ENCODE measurements at places on chromosomes 11 and 22.

DNA sequence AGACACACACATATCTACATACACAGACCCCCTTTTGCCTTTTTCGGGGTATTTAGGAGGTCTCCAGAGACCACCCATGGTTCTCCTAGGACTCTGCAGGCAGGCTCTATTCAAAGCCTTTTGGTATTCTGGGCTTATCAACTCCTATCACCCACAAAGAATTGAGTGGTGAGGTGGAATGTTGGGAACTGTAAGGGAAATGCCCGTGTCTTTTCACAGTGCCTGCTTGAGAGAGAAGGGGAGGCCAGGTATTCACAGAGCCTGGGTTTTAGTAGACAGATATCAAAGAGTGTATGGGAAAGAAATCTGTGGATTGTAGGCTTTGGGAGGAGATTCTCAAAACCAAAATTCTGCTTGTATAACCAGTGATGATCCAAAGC is 44.0 kb upstream of the CSNK2A3 start:
- DNase-seq = no peak

DNA sequence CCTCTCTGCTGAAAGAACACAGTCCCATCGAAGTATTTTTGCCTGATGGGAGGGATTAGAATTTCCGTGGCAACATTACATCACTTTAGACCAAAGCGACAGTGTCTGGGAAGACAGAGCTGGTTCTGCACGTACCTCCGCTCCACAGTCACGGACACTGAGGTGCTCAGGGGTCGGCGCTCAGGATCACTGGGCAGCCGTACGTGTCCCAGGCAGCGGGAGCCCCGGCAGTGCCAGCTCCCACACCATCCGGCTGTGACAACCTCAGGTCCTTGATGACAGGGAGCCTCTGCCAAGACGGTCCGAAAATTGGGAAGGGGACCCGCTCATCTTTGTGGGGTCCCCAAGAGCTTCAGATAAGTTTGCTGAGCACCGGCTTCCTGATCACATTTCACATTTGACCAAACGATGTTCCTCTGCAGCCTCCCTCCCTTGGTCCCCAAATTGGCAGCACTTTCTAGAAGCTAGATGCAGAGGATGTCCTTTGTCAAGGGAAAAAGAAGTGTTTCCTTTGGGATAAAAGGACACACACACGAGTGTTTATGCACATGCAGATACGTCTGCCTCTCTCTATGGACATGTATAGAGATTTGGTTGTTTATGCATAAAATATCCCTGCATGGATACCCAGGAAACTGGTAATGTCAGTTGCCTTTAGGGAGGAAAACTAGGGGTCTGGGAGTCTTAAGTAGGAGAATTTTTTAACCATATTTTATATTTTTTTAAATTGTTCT is 61.6 kb upstream of the LINC01488 start:
- DNase-seq = no peak

DNA sequence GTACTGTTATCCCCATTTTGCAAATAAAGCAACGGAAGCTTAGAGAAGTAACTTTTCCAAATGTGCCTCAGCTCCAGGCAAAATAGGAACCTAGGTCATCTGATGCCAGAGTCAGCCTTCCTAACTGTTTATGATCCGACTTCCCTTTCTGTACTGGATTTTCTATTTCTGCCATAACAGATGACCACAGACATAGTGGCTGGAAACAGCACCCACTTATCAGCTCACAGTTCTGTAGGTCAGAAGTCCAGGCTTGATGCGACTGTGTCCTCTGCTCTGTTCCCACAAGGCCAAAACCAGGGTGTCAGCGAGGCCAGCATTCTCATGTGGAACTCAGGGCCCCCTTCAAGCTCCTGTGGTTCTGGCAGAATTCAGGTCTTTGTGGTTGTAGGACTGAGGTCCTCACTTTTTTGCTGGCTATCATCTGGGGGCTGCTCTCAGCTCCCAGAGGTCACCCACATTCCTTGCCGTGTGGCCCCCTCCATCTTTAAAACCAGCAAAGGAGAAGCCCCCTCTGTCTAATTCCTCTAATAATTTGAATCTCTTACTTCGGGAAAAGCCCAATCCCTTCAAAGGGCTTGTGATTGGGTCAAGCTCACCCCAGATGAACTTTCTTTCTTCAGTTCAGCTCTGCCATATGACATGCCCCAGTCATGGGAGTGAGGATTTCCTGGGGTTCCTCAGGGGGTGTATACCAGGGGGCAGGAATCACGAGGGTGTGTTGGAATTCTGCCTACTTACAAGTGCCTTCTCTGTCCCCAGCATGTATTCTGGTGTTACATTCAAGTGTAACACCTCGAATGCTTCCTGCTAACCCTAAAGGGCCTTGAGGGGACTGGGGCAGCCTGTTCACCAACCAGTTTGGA is 15.3 kb downstream of the KCNJ5 start:
- DNase-seq = no peak

GRCh38 chr22:43854121-43854785 is 8.1 kb downstream of the SULT4A1 start:
- no peak for DNase-seq

GRCh38 chr11:26187639-26188038 is 144.3 kb upstream of the ANO3 start:
- DNase-seq = no peak

DNA sequence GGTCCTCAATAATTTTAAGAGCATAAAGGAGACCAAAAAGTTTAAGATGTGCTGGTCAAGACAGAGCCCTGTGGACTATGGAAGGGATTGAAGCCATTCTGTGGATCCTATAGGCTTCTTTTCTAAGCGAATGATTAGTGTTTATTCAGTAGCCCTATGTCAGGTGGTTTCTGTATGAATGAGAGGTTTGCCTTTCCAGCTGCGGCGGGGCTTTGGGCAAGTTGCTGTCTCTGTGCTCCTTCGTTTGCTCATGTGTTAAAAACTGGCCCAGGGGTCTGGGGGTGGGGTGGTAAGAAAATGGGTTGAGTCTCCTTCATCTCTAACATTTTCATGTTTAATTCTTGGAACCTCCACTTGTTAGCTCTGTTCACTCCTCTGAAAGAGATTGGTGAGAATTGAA is 105.3 kb downstream of the PTPRJ start:
- no peak for DNase-seq

DNA sequence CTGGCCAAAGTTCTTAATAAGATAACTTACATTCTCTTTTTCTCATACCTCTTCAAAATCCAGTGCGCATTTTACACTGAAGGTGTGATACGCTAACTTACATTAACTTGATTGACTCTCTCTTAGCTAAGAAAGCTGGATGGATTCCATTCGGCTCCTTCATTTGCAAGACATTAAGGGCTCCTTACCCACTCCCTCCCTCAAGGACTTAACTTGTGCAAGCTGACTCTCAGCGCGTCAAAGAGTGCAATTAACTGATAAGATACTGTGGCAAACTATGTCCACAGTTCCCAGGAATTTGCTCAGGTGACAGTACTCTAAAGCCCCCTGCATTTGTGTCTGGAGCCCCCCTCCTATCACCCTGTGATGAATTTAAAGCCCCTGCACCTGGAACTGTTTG is 6.4 kb upstream of the RFPL1 start:
- DNase-seq = no peak

DNA sequence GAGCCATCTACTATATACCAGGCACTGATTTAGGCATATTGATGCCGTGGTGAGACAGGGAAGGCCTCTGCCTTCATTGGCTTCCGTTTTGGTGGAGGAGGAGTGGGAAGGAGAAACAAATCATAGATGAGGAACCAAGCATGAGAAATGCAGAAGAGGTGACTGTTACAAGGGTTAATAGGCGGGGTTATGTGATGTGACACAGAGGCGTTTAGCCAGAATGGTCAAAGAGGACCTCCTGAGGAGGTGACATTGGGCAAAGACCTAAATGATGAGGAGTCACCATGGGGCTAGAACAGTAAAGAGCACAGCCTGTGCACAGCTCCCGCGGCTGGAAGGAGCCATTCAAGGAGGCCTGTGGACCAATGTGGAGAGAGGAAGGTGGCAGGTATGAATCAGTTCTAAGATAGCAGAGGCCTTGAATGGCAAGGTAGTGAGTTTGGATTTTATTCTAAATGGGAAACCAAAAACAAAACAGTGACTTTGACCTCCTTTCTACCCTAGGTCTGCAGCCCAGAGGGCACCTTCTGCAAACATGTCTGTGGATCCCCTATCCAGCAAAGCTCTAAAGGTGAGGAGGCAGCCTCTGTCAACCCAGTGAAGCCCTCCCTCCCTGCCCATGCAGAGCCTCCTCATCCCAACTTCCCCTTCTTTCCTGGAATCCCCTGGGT is 11.7 kb downstream of the MAFF start:
- DNase-seq = no peak

GRCh38 chr22:27146866-27147633 is 489.7 kb downstream of the MIAT start:
- no peak for DNase-seq

DNA sequence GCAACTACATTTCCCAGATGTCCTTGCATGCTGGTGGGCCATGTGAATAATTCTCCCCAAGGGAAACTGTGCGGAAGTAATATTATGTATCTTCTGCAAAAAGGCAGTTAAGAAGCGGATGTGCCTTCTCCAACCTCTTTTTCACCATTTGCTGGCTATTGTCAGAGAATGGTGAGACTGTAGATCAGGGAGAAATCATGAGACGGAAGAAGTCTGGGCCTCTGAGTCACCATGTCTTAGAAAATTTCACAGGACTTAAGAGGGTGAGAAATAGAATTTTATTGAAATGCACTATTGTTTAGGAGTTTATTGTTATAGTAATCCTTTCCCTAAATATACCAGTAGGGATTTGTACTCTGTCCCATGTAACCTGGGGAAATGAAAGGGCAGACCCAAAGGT is 298.7 kb upstream of the ZC3H12C start:
- DNase-seq = no peak

GRCh38 chr11:27440090-27440489 is 32.5 kb downstream of the LGR4 start:
- no peak for DNase-seq

DNA sequence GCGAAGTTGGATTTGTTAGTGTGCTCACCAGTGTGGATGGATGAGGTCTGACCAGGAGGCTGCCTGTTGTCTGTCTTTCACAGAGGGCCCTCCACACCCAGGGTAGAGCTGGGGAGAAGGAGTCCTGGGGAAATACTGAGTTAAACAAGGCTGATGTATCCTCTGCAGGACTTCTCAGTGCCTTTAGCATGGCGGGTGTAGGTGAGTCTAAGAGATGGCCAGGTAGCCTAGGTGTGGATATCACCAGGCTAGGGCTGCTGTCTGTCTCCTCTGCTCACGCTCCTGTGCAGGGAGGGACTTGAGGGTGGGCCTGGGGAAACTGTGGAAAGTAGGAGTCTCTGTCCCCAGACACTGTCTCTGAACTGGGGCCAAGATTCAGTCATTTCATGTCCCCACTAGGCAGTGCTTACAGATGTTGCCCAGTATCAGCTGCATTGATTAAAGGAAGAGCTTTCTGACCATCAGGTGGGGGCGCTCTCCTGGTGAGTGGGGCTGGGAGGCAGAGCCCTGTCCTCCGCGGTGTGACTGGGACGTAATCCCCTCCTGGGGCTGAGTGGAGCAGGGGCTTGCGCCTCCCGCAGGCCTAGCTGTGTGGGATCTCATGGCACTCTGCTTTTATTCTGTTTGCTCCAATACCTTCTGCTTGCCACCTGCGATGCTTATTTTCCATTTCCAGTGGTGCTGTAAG is 35.5 kb upstream of the CCDC188 start:
- DNase-seq = no peak

DNA sequence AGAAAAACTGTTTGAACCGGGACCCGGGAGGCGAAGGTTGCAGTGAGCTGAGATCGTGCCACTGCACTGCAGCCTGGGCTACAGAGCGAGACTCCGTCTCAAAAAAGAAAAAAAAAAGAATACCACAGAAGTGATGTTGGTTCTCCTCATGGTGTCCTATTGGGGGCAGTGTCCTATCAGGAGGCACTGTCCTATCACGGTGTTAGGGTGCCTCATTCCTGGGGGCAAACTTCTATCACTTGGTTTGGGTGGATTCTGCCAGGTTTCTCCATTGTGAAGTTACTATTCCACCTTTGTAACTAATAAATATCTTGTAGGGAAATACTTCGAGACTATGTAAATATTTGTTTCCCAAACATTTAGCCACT is 19.6 kb downstream of the PRR14L start:
- no peak for DNase-seq

GRCh38 chr22:42433754-42434682 is 1.8 kb upstream of the NFAM1 start:
- no peak for DNase-seq

DNA sequence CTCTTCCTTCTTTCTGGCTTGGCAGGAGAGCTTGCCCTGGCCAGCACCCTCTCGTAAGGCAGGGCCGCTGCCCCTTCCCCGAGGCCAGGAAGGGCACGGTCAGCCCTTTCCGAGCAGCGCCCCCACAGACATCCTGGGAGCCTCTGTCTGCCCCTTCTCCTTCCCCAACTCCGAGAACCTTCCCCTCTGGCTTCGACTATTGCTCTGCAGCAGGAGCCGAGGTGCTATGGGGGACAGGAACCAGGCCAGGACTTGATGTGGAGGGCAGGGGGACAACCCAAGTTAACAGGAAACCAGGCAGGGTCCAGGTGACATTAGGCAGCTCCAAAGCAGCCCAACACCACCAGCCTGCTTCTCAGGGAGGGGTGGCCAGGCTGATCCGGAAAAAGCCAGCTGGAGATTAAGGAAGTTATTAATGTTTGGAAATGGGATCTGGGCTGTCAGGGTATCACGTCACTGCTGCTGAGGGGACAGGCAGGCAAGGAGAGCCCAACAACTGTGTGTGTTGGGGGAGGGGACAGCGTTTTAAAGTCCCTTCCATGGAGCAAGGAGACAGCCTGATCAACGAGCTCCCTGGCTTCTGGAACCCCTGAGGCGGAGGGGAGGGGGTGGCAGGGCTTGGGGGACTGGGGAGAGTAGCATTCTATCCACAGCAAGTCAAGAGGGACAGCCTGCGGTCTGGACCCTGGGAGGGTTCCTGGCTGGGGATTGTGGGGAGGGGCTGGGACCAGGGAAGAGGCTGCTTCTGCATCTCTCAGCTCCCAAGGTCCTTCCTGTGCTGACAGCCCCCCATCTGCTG is 27.3 kb downstream of the SYT7 start:
- no peak for DNase-seq

DNA sequence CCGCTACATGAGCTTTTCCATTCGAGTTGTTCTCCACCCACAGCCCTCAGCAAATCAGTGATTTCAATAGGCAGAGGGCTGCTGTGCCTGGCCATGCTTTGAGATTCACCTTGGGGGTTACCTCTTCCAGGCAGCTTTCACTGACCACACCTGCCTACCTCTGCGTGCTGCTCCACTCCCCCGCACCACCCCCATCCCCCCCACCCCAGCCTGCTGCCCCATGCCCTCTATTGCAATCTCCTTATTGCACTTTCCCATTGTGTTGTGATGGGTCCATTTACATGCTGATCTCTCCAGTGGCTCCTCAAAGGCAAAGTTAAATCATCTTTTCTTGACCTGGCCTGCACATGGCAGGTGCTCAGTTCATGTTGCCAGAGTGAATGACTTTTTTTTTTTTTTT is 18.0 kb upstream of the POLA2 start:
- no peak for DNase-seq

Measured in occipital lobe (tissue), 3 donors.